ENCODE measurements at places on chromosomes 12 and 14.

GRCh38 chr12:8584004-8584403 is 28.7 kb downstream of the AICDA start:
- DNase-seq = no peak

GRCh38 chr12:110537605-110538409 is 35.7 kb downstream of the RAD9B start:
- DNase-seq = no peak

DNA sequence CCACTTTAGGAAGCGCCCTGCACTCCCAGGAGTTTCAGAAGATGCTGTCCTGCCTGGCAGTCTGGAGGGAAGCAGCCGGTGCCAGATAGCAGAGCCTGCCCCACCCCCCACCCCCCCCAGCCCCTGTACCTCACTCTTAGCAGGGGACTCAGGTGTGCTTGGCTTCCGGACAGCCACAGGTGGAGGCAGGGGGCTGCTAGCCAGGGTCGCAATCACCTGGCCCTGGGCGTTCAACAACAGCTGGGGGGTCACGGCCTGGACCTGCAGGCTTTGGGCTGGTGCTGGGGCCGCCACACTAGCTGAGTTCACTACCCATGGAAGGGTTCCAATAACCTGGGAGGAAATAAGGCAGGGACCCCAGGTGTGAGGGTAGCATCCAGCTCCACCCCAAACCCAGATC is 22.0 kb downstream of the POU6F1 start:
- DNase-seq = no peak

GRCh38 chr14:55136885-55137786 is 8.1 kb downstream of the LGALS3 start:
- no peak for DNase-seq

- DNase-seq = no peak
These were observed 23.0 kb downstream of the RASSF3 start for GRCh38 chr12:64633011-64633939.

- no peak for DNase-seq
These were observed 154.9 kb downstream of the ASCL4 start for GRCh38 chr12:107929436-107929835.

DNA sequence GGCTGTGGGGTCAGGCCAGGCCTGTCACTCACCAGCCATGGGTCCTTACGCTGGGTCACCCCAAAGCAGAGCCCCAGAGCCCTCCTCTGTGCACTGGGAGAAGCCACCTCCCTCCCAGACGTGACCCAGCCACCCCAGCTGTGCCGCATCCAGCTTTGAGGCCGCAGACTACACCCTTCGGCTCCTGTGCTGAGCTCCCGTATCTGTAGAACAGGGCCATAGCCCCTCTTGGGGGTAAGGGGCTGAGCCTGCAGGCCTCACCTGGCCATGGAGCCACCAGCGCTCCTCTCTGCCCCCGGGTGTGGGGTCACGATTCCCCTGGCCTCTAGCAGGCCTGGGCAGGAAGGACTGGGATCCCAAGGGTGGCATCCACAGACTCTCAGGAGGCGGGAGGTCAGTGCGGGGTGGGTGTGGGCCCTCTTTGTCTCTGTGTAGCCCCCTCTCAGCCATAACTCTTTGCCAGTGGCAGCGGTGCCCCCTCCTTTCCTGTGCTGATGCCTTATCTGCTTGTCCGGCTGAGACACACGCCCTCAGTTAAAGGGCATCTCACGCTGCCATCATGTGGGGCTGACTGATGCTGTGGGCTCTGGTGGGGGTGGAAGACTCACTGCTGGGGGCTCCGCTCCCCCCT is 16.3 kb downstream of the ASPG start:
- DNase-seq = no peak

- DNase-seq = no peak
These were observed 105.1 kb downstream of the KTN1 start for GRCh38 chr14:55684956-55685584.

DNA sequence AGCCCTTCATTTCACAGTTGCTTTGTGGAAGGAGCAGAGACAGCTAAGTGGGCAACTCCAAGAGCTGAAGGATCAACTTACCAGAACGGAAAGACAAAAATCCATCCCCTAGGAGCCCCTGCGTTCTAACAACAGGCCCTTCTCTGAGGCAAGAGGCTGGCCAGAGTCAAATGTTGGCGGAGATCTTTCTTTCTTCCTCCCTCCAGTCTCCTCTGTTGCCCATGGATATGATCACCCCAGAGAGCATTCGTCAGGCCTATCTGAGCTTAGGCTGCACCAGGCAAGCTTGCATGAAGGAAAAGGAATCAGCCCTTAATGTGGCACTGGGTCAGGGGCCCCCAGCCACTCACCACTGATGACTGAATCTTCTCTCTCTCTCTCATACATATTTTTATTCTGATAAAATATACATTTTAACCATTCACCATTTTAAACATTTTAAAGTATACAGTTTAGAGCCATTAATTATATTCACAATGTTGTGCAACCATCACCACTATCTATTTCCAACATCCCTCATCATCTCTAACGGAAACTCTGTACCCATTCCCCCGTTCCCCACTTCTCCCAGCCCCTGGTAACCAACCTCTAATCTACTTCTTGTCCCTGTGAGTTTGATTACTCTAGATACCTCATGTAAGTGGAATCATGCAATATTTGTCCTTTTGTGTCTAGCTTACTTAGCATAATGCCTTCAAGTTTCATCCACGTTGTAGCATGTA is 52.9 kb upstream of the CCND2 start:
- DNase-seq = no peak

DNA sequence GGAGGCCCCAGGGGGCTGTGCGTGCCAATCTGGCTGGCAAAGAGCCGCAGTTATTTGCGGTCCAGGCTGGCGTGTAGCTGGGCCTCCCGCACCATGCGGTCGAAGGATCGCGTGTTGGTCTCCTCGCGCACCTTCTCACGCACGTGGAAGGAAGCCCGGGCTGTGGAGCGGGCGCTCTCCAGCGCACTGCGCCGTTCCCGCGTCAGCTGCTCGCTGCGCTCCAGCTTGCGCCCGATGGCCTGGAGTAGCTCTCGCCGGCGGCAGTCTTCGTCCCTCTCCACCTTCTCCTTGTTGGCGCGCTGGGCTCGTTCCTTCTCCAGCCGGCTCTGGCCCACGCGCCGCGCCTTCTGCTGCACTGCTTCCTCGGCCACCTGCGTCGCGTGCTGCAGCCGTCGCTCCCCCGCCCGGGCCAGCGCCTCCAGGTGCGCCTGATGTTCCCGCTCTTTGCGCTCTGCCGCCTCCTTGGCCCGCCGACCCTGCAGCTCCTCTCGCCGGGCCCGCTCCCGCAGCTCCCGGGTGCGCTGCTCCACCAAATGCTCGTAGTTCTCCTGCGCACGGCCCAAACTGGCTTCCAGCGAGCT is 3.1 kb downstream of the CCDC177 start:
- no peak for DNase-seq

GRCh38 chr14:95497561-95498011 is 18.9 kb downstream of the SYNE3 start:
- DNase-seq = no peak

DNA sequence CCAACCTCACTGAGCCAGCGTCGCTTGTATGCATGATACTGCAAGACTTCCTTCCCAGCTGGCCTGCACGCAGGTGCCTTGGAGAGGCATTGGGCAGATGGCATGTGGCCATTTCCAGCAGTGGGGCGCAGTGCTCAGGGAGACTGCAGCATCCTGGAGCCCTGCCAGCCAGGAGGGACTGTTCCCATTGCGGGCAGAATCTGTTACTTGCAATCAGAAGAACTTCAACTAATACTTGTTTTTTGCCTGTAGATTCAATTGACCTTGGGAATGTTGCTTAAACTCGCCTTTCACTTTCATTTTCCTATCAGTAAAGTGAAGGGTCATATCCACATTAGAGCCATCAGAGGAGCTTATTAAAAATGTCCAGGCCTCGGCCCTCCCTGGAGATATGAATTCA is 29.8 kb downstream of the ANKRD9 start:
- DNase-seq = no peak

DNA sequence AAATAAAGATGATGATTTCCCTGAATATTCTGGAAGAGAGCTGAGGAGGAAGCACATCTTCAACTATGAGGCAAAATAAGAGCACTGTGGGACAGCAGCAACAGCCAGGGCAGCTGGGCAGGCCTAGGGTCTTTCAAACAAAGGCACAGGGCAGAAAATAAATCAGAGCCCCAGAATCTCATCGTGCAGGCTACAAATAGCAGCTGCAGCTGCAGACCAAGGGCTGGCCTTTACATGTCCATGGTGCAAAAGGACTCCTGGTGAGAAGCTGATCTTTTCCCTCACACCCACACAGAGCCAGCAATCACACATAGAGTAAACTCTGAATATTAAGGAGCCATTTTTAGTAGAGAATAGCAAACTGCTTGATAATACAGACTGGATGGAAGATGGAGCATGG is 13.6 kb upstream of the MYBPC1 start:
- no peak for DNase-seq

DNA sequence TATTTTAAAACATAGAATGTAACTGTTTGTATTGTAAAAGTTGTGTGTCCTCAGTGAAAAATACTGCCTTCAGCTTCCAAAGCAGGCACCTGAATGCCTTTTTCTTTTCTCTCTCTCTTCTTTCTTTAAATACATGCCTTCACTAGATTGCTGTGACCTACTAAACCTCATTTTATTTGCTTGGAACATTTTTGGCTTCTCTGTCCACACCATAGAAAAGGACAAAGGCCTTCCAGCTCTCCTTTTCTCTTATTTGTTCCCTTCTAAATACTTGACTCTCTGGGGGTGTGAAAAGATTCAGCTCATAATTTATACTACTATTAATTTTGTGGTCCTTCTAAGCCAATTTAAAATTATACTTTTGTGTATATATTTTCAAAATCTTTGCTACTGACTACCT is 38.4 kb downstream of the PPM1A start:
- DNase-seq = no peak

DNA sequence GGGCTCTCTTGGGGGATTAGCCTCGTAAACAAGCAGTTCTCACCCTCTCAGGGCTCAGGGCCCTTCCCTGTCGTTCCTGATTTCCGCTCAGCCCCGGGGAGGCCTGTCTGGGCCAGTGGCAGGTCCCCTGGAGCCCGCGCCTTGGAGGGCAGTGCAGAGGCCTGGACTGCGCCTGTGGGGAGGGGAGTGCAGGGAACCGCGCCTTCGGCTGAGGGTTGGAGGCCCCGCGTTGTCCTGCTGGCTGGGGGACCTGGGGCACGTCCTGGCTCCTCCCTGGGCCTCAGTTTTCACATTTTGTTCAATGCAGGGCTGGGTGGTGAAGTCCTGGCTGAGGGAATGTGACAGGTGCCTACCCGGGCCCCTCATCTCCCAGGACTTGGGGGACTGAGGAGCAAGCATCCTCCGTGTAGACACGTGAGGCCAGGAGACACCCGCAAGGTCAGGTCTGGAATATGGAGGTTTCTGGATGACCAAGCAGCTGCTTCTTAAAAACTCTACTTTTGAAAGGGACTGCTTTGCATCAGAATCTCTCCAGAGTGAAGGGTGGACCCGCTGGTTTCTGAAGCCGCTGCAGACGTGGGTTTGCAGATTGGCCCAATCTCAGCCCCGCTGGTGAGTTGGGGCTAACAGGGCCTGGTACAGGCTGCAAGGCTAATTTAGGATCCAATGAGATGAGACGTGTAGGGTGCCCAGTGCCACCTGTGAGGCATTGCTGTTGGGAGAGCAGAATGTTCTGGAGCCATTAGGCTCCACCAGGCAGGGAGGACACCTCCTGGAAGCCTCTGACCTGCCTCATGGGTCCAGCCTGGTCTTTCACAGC is 80.2 kb downstream of the KIF26A start:
- no peak for DNase-seq

DNA sequence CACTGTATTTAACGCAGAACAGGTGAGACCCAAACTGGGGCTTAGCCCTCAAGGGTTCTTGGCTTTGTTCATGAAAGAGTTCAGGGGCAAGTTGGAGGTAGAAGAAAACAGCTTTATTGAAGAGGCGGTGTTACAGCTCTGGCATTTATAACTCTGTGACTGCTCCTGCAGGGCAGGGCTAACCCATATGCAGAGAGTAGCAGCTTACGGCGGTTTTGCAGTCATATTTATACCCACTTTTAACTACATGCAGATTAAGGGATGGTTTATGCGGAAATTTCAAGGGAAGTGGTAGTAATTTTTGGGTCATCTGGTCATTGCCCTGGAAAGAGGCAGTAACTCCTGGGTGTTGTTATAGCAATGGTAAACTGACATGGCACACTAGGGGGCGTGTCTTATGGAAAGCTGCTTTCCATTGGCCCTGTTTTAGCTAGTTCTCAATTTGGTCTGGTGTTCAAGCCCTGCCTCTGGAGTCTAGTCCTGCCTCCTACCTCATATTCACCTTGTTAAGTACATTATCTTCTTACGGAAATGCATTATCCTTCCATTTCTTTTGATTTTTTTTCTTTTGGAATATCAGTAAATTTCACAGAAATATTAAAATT is 1.8 kb upstream of the IAPP start:
- no peak for DNase-seq

DNA sequence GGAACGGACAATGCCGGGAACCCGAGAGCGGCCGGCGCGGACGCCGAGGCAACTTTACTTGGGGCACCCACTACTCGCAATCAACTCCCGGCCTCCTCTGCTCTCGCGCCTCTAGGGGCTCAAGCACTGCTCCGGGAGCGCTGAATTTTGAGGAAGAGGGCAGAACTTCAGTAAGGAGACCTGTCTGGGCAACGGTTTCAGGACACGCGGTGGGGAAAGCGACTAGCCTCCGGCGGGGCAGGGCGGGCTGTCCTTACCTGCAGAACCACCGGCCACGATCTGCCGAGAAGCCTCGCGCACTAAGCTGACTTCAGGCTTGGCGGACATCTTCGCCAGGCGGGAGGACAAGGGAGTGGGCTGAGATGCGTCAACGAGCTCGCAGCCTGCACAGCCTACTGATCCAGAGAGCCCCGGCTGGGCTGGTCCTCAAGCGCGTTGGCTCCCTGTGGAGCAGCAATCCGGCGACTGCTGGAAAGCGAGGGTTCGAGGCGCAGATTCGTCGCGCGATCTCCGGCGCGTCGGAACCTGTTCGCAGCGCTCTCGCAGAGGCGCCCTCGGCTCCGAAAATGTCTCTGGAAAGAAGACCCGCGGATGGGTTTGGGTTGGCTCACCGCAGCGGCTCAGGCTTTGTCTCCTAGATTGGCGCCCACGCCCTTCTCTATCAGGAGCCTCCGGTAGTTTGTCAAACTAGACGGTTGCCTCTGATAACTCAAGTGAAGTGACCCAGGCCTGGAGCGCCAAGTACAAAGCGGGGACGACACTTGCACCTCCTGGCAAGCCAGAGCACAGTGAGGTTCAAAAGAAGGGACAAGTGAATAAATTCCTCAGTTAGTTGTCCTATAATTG is at the start of gene SLC25A21:
Gene SLC25A21, minus strand, starts transcription at position 583 of the 846 bp plus-strand sequence.
- peak; percentile 7 for DNase-seq

DNA sequence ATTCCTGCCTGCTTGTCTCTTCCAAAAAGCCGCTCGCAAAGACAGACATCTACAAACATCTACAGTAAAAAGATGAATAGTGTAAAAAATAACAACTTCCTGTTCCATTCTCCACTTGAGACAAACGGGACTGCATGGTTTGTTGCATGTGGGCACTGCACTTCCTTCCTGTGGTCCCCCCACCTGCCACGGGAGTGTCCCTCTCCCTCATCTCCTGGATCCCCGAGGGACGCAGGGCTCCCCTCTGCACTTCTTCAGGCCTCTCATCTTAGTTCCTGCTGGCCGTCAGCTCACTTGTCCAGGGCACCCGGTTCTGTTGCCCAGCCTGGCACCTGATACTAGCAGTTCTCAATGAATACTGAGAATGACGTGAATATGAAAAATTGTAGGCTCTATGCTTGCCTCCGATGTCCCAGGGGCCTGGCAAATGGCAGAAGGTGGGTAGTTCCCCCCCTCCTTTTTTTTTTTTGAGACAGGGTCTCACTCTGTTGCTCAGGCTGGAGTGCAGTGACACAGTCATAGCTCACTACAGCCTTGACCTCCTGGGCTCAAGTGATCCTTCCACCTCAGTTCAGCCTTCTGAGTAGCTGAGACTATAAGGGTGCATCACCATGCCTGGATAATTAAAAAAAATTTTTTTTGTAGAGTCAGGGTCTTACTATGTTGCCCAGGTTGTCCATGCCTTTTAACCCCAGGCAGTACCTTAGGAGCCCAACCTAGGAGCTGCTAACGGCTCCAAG is 3.5 kb upstream of the KLC1 start:
- no peak for DNase-seq
